ENCODE measurements at places on chromosomes 12 and 14. TPM values are rescaled to one million over a fixed set of nuclear protein-coding genes. Genes with fewer than 3 reads are reported as not detected.
A peak's percentile ranks its signal among the peaks of the same experiment; 100 is the strongest.

DNA sequence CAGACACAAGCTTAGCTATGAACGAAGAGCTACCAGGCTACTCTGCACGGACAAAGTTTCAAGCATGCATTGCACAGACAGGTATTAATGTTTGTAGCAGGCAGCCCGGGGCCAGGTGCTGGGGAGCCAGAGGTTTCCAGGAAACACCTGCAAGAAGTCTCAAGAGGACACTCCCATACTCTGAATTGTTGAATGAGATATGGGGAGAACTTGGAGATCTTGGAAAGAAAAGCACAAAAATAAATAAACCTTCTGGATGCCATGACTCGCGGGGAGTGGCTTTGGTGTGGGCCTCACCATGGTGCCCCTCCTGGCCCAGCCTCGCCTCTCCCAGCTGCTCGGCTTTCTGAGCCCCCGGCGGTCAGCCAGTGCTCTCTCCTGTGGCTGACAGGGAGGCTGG is 186.8 kb downstream of the TTC7B start:
- no peak for DNase-seq

DNA sequence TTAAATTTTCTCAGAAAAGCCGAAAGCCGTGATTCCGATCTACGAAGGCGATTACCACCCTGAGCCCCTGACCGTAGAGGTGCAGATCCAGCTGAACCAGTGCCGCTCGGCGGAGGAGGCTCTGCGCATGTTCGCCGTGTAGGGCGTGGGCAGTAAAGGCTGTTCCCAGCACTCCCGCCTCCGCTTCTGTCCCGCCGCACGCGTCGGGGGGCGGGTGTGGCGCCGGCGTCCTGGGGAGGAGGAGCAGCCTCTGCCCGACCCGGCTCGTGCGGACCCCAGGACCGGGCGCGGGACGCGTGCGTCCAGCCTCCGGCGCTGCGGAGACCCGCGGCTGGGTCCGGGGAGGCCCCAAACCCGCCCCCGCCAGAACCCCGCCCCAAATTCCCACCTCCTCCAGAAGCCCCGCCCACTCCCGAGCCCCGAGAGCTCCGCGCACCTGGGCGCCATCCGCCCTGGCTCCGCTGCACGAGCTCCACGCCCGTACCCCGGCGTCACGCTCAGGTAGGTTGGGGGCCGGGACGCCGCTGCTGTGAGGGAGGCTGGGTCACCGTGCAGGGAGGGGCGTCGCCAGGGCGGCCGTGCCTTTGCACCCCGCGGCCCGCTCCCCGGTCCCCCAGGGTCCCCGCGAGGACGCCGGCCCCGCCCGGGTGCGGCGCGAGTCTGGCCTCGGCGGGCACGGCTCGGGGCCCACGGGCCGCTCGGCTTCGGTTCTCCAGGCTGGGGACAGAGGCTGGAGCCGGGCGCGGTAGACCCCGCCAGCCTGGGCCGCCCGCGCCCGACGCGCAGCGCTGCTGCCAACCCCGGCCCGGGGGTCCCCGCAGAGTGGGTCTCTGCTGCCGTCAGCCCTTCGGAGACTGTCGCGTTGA is at the start of gene B3GNT4:
Gene B3GNT4 (plus strand): TSS at position 409 of the 866 bp plus-strand sequence. CDS start 910 bp downstream, outside the sequence.
- DNase-seq = peak; percentile 80

- DNase-seq = no peak
Observed at GRCh38 chr14:23389396-23389795, 12.6 kb downstream of the CMTM5 start.

- DNase-seq = no peak
Observed at GRCh38 chr12:78641837-78642423, 222.6 kb upstream of the SYT1 start.

DNA sequence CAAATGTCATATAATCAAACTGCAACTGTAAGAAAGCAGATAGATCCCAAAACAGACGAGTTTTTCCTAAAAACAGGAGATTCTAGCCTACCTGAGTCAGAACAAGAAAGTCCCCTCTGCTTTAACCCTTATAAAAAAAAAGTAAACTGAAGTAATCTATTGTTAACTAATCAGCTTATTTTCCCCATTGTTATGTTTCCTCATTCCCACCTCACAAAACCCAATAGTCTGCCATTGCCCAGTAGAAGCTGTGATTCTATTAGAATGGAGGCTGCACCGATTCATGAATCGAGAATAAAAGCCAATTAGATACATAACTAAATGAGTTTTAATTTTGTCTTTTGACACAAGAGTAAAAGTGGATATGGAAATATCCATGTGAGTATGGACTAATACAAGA is 115.4 kb downstream of the MED13L start:
- DNase-seq = no peak

GRCh38 chr12:101596172-101596571 is 1.4 kb downstream of the MYBPC1 start:
- DNase-seq = no peak

RERGL gene
- not detected for total RNA-seq

AQP2 gene
- total RNA-seq = not detected

- no peak for DNase-seq
Observed at GRCh38 chr14:65360144-65360784, 52.3 kb upstream of the FUT8 start.

DNA sequence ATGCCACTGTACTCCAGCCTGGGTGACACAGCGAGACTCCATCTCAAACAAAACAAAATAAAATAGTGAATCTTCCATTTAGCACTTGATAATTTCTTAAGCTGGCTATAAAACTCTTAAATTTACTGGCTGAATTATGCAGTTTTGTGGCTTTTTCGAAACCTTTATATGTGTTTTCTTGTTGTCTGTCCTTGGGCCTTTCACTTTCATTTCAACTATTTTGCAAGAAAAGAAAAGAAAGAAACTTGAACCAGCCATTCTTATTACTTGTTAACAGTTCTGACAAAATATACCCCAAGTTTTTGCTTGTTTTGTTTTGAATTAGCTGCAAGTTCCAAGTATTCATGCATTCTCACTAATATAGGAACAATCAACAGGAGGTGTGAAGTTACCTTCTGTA is 42.8 kb downstream of the PRICKLE1 start:
- DNase-seq = no peak

DNA sequence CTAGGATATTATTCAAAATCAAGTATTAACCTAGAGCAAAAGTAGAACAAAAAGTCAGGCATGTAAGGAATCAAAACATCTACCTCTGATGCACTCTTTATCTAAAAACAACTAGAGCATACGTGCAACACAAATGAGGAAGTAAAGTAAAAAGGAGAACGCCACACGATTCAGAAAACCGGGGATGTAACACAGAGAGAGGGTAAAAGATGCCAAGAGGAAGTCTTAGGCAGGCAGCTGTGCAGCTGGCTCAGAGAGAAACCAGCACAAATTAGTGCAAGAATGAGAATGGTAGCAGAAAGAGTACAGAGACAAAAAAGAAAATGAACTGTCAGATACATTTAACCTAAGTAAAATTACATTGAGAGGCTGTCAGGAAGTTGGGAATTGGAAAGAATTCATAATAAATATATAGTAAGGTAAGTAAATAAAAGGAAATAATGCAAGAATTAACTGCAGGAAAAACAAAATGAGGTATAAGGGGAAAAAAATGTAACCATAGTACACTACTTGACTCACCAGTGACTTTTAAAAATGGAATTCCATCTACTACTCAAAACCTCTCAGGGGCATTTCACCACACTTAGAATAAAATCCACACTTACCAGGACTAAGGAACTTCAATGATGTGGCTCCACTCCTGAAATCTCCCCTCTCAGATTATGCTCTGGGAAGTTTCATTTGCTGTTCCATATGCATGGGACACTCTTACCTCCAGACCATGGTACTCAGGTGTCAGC is 17.1 kb downstream of the BCAT1 start:
- no peak for DNase-seq

DNA sequence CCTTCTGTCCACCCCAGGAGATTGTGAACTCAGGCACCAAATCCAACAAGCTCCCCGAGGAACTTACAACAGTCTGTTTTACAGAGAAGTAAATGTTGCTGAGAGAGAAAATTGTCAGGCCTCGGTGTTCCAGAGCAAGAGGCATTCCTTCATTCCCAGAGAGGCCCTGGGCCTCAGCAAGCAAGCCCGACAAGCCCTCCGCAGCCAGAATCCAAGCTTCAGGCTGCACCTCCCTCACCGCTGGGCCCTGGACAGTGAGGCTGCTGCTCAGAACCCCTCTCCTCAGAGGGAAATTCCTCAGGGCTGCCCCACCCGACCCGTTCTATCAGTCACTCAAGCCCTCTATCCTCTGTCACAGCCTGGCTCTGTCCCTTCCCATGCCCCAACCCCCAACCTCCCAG is 56.4 kb downstream of the ZFP36L1 start:
- DNase-seq = no peak

DNA sequence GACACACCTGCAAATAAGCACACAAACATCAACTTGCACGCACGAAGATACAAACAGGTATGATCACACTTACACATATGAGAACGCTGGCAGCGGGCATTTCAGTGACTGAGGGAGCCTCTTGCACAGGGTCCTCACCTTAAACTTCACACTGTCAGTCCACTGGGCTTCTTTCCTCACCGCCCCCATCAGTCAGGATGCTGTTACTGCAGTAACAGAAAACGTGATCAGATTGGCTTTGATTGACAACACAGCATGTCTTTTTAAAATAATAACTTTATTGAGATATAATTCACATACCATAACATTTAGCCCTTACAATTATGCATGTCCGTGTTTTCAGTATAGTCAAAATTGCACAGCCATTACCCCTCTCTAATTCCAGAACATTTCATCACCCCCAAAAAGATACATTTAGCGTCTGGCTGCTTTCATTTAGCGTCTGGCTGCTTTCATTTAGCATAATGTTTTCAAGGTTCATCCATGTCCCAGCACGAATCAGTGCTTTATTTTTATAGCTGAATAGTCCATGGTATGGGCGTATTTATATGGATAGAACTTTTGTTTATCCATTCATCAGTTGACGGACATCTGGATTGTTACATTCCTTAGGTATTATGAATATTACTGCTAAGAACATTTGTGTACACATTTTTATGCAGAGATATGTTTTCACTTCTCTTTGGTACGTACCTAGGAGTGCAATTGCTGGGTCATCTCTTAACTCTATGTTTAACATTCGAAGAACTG is 8.4 kb downstream of the CCDC197 start:
- no peak for DNase-seq

GRCh38 chr14:51211149-51211548 is 28.9 kb upstream of the TMX1 start:
- no peak for DNase-seq

GRCh38 chr12:12885096-12885792 is 6.1 kb upstream of the GPRC5A start:
- DNase-seq = no peak

- peak; percentile 64 for DNase-seq
Observed at GRCh38 chr14:91374879-91375702, 42.5 kb downstream of the CCDC88C start.

POTEG gene
- not detected for total RNA-seq

CCDC198 gene
- not detected for total RNA-seq

DNA sequence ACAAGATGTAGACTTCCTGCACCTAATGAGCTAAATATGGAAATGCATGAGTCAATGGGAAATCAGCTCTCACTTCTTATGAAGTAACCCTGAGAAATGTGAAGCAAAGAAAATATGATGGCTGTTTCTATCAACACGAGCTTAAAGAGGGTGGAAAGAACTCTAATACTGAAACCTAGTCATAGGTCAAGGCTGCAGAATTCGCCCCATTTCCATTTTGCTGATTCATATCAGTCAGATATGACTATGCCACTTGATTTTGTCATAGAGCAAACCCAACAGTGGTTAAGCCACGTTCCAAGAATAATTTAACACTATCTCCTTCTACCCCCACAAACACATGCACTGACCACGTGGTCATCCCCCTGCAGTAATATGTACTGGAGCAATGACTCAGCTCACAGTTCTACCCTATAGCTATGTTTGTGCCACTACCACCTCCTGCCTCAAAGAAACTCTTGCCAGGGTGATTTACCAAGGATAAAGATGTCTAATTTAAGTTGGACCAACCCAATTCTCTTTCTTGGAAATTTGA is 157.5 kb downstream of the TMTC3 start:
- no peak for DNase-seq

GRCh38 chr12:112933129-112933505 is 5.2 kb upstream of the OAS3 start:
- no peak for DNase-seq

- DNase-seq = no peak
Observed at GRCh38 chr12:50740307-50740706, 23.6 kb upstream of the ATF1 start.

KCNC2 gene
- total RNA-seq = not detected

DNA sequence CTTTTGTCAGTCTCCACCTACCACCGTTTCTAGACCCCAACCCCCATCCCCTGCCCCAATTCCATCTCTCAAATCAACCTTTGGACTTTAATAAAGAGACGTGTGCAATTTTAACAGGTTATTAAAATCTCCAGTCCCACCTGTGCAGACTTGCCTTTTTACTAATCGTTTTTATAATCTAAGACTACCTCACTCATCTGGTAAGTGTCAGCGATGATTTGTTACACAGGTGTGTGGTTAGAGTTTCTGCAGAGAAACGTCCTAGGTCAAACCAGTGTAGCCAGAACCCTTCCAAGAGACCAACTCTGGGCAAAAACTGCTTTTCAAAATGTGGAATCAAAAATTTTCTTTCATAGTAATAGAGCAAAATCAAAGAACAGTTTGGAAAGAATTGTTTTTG is 60.4 kb upstream of the PELI2 start:
- no peak for DNase-seq

GRCh38 chr12:93679308-93679925 is 2.2 kb downstream of the CRADD start:
- DNase-seq = no peak

DPY19L2 gene
- 8.7 TPM for total RNA-seq

DNA sequence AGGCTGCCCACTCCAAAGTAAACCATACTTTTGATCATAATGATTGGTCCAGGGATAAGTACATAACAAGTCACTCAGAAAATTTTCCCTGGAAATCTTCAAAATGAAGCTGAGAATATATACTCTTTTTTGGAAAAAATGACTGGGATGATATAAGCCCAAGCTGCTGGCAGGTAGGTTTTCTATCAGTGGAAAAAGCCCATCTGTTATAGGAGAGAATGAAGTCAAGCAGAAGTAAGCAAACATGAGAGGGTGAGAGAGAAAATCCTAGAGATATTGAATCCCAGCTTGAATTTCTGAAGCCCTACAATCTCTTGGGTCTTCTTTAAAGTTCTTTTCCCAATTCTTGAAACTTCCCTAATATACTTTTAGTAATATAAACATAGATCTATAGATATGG is 37.3 kb upstream of the ZDHHC17 start:
- no peak for DNase-seq

KRT71 gene
- total RNA-seq = not detected

GRCh38 chr14:104892531-104893434 is 27.7 kb downstream of the CEP170B start:
- no peak for DNase-seq

Measured in activated naive CD8-positive, alpha-beta T cell treated with anti-CD3 and anti-CD28 coated beads, Interleukin-2, amount 10 ng/mL, durations not matched to agents 7 days and 5 days (primary cell).